ENCODE measurements at places on chromosomes 5 and 9. TPM values are rescaled to one million over a fixed set of nuclear protein-coding genes. Genes with fewer than 3 reads are reported as not detected.

DNA sequence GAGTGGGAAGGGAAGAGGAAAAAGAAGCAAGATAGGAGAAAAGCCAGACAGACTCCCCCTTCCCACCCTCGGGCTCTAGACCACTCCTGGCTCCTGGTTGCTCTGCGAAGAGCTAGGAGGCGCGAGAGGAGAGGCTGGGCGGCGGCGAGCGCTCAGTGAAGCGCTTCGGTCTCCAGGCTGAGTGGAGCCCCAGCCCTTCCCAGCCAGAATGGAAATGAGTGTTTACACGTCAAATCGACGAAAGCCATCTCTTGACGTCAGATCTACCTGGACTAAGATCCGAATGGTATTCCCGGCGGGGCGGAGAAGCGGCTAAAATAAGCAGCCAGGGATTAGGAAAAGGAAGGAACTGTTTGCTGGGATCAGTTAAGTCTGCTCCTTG, at the start of gene PCSK1:
PCSK1 (minus strand) TSS at position 183 of the 382 bp plus-strand sequence. CDS start 206 bp downstream, outside the sequence.
- DNase-seq = no peak

DNA sequence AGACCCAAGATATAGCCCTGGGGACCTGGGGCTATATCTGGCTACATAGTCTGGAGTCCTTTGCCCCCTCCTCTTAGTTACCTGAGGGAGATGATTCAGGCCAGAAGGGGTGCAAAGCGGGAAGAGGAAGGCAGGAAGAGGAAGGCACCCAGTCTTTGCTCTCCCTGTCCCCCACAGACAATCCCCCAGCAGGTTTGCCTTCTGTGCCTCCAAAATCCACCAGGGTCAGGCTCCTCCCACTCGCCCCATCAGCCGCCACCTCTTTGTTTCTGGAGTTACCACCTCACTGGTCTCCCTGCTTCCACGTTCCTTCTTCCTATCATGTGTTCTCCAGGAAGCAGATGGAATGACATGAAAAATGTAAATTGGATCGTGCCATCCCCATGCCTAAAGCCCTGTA, 31.2 kb upstream of the FABP6 start:
- DNase-seq = no peak

DNA sequence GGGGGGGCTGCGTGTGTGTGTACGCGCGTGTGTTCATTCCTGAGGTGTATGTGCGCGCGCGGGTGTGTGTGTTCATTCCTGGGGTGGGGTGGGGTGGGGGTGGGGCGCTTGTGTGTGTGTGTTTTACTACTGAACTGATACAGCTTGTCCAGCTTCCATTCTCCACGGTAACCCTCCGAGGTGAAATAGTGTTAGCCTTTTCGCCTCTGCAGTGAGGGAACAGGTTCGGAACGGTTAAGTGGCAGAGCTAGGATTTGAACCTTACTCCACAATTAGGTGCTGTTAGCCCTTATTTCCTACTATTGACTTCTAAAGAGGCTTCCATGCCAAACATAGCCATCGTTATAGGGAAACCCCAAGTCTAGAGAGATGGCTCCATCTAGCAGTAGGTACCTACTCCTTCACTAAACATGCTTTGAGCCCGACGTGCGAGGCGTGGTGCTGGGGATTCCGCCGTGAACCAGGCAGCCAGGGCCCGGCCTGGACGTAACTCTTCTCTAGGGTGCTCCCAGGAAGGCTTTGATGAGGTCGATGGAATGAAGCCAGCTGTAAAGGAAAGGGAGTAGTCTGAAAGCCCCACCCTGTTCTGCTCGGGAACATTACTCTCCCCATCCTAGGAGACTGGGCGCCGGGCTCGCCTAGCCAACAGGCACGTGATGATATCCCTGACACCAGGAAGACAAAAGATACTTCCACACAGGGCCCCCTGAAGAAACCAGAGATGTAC, 782 bp upstream of the SKP1 start:
- DNase-seq = no peak

GRCh38 chr5:150014456-150014855, 13.9 kb downstream of the HMGXB3 start:
- DNase-seq = no peak

GRCh38 chr5:91361055-91361701, 21.9 kb downstream of the ARRDC3 start:
- DNase-seq = no peak

DNA sequence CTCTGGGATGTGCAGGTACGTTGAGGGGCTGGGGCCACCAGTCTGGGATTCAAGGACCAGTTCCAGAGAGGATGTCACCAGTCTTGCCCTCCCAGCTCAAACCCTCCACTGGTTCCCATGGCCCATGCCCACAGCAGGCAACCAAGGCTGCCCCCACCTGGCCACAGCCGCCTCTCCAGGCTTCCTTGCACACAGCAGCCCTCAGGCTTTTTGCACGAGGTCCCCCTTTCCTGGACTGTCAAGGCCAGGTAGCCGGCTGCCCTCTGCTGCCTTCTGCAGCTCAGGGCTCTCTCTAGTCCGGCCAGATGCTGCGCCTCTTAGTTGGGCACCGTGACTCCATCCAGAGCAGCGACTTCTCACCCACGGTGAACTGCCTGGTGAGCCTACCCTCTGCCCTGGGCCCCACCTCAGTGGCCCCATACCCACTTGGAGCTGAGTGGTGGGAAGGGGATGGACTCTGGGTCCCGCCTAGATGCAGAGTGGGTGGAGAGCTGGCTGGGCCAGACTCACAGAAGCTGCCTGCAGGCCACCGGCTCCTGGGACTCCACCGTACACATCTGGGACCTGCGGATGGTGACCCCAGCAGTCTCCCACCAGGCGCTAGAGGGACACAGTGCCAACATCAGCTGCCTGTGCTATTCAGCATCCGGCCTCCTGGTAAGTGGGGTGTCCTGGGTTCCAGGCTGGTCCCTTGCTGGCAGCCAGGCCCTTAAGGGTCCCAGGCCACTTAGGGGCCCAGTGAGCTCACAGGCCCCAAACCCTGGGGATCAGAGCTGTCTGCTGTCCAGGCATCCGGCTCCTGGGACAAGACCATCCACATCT, 2.9 kb downstream of the WDR38 start:
- DNase-seq = no peak

GRCh38 chr5:143506836-143507552, 103.5 kb upstream of the NR3C1 start:
- no peak for DNase-seq

DNA sequence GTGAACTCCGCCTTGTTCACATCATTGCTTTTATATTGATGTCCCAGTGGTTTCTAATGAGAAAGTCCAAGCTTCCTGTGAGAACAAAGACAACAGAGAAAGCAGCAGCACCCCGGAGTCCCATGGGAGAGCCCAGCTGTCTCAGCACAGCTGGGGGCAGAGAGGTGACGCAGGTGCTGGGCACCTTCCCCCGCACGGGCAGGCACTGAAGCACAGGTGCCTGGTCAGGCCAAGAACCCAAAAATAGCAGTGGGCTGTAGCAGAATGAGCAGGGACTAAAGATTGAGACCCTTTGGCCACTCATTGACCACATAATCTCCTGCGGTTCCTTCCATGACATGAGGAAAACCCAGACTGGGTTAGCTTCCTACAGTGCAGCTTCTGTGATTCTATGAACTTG, 18.8 kb downstream of the SRD5A1 start:
- DNase-seq = no peak

DNA sequence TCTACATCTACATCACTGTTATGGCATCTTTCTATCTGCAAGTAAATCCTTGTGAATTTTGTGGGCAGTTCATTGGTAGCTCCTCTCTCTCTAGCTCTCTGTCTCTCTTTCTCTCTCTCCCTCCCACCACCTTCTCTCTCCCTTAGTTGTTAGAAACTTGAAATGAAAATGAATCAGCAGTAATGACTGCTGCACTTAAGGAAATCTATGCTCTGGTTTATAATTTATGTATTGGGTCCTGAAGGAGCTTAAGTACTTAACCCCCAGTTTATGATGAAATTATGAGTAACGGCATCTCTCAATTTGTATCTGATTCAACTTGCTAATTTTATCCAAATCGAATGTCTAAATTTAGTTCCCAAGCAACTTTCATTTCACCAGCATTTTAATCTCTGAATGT, 52.0 kb upstream of the PTGER4 start:
- no peak for DNase-seq

- DNase-seq = no peak
Observed at GRCh38 chr9:114202849-114203248, 47.5 kb downstream of the COL27A1 start.

TRIP13 gene
- polyA plus RNA-seq = 16.1 TPM

CDO1 gene
- polyA plus RNA-seq = 32.2 TPM

IGIP gene
- polyA plus RNA-seq = 8.4 TPM

LOX gene
- polyA plus RNA-seq = 30.9 TPM

Measured in renal cortex interstitium (tissue), 15 donors.